HS-5 (cell line): ENCODE measurements at places on chromosomes 11 and 22.

GRCh38 chr22:48253573-48253972, 1491.1 kb downstream of the TBC1D22A start:
- DNase-seq, result no peak

GRCh38 chr22:42116848-42117424, 13.7 kb downstream of the CYP2D6 start:
- no peak for DNase-seq

- DNase-seq, result peak; percentile 66
Measured at GRCh38 chr22:46528121-46528610, 9.3 kb downstream of the CELSR1 start.

DNA sequence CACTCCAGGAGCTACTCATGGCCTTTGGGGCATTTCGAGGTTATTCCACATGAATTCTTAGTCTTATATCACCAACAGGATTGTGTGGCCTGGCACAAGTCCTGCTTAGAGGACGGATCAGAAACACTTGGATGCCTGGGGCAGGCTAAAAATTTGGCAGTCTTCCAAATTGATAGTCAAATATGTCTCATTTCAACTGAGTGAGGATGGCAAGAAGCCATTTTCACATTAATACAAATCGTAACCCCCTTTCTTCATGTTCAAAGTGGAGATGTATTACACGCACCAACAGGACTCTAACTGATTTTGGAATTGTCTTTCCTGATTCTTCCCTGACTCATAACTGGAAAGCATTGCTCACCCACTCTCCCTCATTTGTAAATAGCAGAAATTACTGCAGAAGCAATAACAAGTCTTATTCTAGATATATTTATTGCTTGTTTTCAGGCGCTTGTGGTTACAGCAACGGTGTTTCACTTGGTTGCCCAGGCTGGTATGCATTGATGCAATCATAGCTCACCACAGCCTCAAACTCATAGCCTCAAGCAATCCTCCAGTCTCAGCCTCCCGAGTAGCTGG, 10.3 kb upstream of the CCDC86 start:
- DNase-seq, result peak; percentile 29

DNA sequence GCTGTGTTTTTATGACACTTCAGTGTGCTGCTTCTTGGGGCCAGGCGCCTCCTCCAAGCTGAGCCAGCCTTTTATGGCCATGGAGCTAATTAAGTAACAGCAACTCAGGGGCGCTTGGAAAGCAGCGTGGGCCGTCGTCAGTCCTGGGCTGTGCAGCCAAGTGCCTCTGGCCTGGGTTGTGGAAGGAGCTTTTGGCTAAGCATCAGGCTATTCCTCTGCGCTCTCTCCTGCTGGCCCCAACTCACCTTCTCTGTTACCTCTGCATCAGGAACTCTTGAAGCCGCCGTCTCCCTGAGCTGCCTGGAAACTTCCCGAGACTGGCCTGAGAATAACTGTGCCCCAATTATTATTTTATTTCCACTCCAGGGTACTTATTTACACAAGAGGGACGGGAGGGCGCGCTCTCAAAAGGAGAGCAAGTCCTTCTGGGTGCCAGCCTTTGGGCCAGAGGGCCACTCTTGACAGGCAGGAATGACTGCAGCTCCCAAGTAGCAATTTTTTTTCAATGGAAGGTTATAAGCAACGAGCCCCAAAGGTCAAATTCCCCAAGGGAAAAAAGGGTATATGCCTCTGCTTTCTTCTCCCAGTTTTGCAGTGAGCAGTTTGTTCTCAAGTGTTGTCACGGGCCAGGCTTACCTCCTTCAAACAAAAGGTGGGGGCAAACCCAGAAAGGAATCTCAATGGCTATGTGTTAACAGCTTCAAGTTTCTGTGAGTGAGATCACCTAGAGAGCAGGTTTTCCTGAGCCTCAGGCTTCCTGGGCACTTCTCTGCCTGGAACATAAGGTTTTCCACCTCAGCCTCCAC, 38.5 kb upstream of the NAV2 start:
- DNase-seq, result no peak

GRCh38 chr22:49196046-49196511, 631.6 kb downstream of the BRD1 start:
- DNase-seq, result no peak
